LNCaP clone FGC (cell line): ENCODE measurements at places on chromosomes 16 and 17.
A peak's percentile ranks its signal among the peaks of the same experiment; 100 is the strongest.

DNA sequence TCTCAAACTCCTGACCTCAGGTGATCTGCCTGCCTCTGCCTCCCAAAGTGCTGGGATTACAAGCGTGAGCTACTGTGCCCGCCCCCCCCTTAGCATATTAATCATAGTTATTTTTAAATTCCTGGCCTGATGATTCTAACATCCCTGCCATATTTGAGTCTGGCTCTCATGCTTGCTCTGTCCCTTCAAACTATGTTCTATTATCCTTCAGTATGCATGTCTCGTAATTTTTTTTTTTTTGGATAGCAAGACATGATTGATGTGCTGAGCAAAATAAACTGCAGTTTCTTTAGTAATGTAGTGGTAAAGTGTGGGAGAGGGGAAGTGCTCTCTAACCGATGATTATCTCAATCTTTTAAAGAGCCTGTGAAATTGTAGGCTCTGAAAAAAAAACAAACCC is 34.3 kb upstream of the TMEM92 start:
- no peak for DNase-seq

- DNase-seq, result no peak
These were observed 37.2 kb downstream of the LMF1 start for GRCh38 chr16:933581-933980.

DNA sequence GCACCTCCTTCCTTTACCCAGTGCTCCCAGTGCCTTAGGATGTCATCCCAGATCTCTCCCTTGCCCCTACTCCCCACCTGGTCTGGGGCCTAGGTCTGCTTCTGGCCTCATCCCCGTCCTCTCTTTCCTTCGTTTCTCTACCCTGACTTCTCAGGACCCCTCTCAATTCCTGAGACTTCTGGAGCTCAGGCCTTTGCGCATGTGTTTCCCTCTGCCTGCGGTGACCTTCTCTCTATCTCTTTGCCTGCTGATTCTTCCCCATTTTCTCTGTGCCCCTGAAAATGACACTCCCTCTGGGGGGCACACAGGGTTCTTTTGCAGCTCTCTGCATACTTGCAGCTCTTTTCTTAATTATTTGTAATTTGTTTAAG is 13.5 kb downstream of the ADORA2B start:
- DNase-seq, result no peak

DNA sequence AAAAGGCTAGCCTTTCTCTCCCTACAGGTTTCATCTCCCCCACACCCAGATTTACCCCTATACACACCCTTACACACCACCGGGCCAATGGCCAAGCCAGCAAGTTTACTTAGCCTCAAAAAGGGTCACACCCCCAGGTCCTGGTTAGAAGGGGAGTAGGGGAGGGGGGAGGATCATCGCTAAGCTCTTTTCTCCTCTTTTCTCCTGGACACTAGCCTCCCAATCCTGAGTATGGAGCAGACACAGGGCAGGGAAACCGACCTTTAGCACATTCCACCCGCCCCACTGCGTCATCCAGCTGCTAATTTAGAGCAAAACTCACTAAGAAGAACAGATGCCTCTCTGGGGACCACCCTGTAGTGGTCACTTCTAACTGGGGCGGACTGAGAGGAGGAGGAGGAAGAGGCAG is 4.4 kb downstream of the ACLY start:
- no peak for DNase-seq

GRCh38 chr17:81027038-81027437 is 7.9 kb upstream of the BAIAP2 start:
- no peak for DNase-seq

DNA sequence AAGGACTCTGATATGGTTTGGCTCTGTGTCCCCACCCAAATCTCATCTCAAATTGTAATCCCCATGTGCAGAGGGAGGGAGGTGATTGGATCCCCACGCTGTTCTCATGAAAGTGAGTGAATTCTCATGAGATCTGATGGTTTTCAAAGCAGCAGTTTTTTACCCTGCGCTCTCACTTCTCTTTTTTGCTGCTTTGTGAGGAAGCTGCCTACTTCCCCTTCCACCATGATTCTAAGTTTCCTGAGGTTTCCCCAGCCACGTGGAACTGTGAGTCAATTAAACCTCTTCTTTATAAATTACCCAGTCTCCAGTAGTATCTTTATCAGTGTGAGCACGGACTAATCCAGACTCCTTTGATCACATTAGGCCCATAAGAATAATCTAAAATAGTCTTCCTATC is 719.7 kb upstream of the CDH8 start:
- DNase-seq, result no peak

DNA sequence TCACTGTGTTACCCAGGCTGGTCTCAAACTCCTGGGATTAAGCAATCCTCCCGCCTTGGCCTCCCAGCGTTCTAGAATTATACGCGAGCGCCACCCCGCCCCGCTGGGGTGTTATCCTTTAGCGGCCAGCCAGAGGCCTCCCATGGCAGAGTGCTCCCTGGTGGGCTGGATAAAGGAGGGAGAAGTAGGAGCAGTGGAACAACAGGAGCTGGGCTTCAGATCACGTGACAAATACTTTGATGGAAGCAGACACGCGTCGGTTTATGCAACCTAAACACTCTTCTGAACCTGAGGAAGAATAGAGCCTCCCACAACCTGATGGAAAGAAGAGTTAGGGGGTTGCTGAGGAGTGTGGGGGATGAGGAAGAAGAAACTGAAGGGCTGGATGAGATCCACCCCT is 2114.0 kb downstream of the TP53TG3F start:
- DNase-seq, result no peak

DNA sequence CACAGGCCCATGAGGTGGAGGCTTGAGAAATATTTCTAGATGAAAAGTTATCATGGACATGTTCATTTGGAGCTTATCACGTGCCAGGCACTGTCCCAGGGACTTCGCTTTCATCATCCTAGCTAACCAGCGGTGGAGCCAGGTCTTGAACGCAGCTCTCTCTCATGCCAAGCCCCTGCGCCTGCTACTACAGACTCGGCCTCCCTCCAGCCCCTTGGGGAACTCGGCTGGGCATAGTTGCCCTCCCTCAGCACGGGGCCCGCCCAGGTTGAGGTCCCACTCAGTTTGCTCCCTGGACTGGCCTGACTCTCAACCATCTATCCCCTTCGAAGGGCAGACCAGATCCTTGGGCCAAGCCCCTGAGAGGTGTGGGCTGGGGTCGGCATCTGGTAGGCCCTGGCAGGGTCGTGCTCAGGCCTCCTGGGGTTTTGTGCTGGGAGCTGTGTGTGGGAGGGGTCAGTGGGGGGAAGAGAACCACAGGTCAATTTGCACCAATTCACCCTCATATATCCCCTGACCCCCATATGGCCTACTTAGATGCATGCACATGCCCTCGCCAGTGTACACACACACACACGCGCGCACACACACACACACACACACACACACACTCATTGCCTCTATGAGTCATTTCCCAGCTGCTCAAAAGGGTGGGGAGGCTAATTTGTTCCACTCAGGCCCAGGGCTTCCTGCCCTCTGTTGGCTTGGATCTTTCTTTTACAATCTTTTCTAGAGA is 12.1 kb upstream of the SCN4A start:
- DNase-seq, result no peak

DNA sequence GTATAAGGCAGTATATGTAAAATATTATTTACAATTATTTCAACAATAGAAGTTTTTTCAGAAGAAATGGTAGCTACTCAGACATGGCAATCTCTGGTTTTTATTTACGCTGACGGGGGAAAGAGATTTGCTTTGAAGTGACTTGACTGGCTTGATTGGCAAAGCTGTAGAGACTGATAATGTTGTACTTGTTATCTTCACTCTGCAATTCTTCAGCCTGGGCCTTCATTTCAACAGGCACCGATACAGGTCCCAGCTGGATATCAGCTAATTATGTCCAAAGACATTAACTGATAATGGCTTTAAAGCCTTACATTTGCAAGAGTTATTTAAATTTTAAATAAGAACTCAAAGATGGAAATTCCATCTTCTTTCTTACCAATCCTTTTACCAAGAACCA is 151.4 kb upstream of the HS3ST3A1 start:
- no peak for DNase-seq

DNA sequence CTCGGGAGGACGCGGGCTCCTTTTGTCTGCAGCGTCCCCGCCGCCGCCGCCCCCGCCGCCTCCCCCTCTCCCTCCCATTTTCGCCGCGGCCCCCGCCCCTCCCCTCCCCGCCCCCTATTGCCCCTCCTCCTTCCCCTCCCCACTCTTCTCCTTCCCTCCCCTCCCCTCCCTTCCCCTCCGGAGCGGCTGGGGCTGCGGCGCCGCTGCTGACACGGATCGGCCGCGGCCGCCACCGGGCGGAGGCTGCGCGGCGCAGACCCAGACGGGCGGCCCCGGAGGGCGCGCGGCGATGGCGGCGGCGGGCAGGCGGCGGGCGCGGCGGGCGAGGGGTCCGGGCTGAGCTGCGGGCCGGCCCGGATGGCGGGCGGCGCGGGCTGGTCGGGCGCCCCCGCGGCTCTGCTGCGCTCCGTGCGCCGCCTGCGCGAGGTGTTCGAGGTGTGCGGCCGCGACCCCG is at the start of gene RAB11FIP4:
Gene RAB11FIP4, plus strand, starts transcription at position 180 of the 454 bp plus-strand sequence. Its CDS starts 178 bp downstream, at position 358.
- no peak for DNase-seq

DNA sequence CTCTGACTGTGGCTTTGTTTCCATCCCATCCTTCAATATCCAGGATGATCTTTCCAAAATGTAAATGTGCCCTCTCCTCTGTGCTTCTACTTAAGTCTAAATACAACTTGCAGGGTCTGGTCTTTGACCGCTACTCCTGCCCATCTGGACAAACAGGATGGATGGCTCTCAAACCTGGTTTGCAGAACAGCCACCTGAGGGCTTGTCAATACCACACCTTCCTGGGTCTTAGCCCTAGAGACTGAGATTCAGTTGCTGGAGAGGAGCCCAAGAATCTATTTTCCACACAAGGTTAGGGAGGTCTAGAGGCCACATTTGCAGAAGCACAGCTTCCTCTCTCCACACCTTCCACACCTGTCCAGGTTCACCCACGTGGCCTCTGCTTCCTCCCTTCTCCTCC is 1.9 kb upstream of the GRB7 start:
- no peak for DNase-seq

DNA sequence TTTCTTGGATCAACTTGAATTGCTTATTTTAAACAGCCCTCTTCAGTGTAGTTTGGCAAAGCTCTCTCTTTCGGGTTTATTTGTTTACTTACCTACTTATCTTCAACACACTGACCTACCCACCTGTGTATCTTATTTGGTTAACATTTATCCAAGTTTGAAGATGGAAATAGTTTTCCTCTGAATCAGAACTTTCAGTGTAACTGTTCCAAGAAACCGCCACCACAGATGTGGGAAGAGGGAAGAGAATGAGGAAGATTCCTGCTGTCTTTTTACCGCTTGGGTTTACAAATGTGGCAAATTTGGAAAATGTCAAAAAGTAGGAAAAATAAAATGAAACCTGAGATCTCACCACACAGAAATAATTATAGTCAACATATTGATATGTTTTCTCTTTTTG is 115.8 kb downstream of the MSI2 start:
- DNase-seq, result peak; percentile 64

DNA sequence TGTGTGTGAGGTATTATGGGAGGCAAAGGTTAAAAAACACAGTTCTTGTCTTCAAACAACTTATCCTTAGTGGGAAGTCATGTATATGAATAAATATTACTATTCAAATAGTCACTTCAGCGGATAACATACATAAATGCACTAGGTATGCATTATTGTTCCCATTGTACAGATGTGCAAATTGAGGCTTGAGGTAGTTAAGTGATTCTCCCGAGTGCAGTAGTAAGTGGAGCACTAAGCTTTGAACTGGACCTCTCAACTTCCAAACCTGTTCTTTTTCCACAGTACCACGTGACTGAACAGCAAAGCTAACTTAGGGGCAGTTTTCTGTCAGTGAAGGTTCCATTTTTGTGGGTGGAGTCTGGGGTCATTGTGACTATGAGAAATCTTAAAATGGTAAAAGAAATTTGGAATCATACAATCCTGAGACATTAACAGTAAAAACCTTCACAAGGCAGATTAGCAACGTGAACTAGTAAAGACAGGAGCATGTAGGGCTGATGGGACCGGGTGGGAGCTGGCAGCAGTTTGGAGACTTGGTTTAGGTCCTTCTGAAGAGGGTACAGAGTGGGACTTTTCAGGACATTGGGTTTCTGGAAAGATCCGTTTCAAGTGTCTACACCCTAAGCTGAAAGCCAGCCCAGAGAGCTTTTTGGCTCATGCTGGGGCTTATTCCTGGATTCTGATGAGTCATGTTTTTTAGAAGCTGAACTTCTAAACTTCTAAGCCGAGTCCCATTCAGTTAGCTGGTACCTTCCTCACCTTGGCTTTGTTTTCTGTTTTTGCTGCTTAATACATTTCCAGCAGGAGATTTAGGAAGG is 204.9 kb downstream of the PRKCA start:
- no peak for DNase-seq

GRCh38 chr16:87435372-87436224 is 43.5 kb downstream of the MAP1LC3B start:
- no peak for DNase-seq

- no peak for DNase-seq
These were observed 21.4 kb downstream of the GGNBP2 start for GRCh38 chr17:36566081-36566480.

DNA sequence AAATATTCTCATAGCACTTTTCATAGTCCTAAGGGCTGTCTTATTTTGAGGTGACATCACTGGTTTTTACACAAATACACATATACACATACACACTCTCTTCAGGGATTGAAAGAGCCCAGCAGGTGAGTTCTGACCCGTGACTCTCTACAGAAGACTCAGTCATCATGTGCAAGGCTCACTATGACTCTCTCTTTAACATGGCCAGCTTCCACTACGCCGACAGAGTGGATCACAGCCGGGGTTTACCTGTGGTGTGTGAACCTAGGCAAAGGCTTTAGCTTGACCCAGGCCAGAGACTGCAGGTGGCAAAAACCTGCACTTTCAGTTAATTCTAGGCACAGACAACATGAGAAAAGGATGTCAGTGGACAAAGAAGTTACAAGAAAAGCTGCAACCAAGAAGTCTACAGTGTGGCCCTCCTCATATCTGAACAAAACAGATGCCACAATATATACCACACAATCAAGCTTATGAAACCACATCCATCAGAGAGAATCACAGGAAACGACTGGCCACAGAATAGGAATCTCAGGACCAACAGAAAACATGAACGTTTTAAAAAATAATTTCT is 56.5 kb downstream of the CYTH1 start:
- no peak for DNase-seq

DNA sequence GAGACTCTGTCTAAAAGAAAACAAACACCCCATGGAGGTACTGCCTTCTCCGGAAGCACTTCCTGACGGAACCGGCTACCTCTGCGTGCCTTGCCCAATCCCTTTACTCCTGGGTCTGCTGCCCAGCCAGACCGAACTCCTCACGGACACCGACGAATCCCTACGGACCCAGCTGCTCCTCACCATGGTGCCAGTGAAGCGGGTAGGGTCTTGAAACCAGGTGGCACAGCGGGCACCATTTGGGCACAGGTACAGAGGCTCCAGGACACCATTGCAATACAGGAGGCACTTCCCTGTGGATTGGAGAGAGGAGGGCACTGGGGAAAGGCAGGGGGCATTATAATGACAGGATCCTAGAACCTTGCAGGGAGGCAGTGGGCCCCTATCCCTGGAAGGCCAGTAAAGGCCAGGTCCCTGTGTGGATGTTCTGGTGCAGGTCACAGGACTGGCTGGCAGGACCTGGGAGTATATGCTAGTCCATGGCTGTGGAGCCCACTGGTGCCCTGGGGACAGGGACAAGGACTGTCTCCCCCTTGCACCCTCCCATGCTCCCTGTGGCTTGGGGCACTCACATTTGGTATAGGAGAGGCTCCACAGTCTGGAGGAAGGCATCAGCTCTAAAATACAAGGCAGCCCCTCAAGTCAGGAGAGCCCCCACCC is 2.3 kb downstream of the SLC25A39 start:
- DNase-seq, result no peak
